MM.1S (cell line): ENCODE measurements at places on chromosomes 4 and X.

DNA sequence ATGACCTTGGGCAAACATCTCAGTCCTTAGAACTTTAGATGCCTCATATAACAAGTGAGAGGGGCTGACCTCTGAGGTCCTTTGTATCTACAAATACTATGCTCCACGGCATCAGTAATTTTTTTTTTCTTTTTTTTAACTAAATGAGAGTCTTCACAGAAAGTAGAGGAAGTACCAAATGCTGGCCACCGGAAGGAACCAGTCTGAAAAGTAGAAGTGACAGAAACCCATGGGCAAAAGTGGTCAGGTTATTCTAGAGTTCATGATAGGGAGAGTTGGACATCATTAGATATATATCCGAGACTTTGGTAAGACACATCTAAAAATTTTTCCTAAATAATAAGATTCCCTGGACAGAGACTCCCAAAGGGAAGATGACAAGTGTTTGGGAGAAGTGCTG lies 53.7 kb downstream of the COQ2 start:
- no peak for DNase-seq

DNA sequence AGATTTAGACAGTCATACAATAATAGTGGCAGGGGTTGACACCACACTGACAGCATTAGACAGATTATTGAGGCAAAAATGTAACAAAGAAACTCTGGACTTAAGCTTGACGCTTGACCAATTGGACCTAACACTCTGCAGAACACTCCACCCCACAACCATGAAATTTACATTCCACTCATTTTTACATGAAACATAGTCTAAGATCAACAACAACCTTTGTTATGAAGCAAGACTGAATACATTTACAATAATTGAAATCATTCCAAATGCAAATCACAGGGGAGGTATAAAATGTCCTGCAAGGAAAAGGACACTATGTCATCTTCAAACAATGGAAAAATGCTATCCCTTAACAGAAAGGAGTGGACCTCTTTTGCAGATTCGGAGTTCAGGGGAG lies 4.9 kb upstream of the UGT2B10 start:
- no peak for DNase-seq

GRCh38 chr4:95193391-95194224 lies 355.2 kb downstream of the UNC5C start:
- DNase-seq: no peak

- DNase-seq: no peak
Observed at GRCh38 chr4:42562016-42562415, 94.9 kb downstream of the ATP8A1 start.

GRCh38 chr4:158670975-158671664 lies 567 bp downstream of the C4orf46 start:
- peak; percentile 70 for DNase-seq

GRCh38 chrX:21837056-21837455 lies 2.4 kb upstream of the MBTPS2 start:
- DNase-seq: no peak

- DNase-seq: peak; percentile 11
Observed at GRCh38 chr4:83082777-83083176, 31.8 kb downstream of the PLAC8 start.

- no peak for DNase-seq
Observed at GRCh38 chr4:83248486-83248885, 36.1 kb downstream of the COQ2 start.

DNA sequence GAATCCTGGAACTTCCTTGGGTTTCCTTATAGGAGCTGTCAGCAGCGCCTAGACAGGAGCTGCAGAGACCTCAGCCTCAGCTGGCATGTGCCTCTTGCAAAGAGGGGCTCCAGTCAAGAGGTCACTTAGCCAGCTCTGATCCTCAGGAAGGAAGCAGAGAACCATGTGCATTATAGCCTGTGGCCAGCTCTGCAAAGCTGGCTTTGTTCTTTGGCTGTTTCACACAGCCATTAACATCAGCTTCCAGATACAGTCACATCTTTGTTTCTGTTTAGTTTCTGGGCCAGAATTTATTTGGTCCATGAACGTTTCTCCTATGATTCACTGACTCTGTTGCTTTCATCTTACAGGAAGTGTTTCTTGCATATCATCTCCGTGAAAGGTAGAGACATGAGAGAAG lies 92.4 kb downstream of the CC2D2A start:
- DNase-seq: no peak

- no peak for DNase-seq
Observed at GRCh38 chr4:176333076-176333475, 13.3 kb downstream of the SPCS3 start.

- peak; percentile 29 for DNase-seq
Observed at GRCh38 chrX:120604361-120604782, 471 bp downstream of the MCTS1 start.

DNA sequence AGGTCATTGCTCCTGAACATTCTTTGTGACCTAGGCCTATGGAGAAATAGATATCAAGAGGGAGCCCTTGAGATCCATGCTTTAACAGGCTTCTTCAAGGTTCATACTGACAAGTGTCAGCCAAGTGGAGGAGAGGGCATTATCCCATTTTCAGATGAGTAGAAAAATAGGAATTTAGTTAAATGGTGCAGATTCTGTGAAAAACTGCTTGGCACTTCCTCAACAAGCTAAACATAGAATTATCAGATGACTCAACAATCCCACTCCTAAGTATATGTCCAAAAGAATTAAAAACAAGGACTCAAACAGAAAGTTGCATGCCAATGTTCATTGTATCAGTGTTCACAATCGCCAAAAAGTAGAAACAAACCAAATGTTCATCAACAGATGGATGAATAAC lies 43.8 kb upstream of the KCNIP4 start:
- no peak for DNase-seq

GRCh38 chr4:10740891-10741620 lies 56.5 kb upstream of the CLNK start:
- no peak for DNase-seq

DNA sequence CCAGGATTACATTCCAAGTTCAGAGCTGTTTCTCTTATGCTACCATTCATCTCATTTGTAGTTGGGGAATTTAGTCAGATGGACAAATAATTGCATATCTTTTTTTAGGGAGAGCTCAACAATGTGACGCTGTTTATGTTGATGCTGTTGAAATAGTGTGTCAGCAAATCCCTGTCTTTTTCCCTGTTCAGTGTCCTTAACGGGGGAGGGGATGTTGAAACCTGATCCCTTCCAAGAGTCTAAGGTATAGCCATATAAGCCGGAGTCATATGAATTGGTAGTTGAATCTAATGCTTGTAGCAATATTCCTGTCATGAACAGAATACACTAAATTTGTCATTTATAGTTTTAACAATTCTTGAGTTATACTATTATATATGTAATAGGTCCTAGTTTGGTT lies 293.5 kb upstream of the FAT1 start:
- no peak for DNase-seq

GRCh38 chrX:67779099-67779498 lies 235.3 kb downstream of the AR start:
- no peak for DNase-seq

- DNase-seq: no peak
Observed at GRCh38 chrX:38880296-38880854, 79.1 kb downstream of the MID1IP1 start.

- DNase-seq: no peak
Observed at GRCh38 chrX:39757971-39758370, 339.8 kb downstream of the BCOR start.

- no peak for DNase-seq
Observed at GRCh38 chr4:185542626-185543315, 7.5 kb upstream of the PDLIM3 start.

DNA sequence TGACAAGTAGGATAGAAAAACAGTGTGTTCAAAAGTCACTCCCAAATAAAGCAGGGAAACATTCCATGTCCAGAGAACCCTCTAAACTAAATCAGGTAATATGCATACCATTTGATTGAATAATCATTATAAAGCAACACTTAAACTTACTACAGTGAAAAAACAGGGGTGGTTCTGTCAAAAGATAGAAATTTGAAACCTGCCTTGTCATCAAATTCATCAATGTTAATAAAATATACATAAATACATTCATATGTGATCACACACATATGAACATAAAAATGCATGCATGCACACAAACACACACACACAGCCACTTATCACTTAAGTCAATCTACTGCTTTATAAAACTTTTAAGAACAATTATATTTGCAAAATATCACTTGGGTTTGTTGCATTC lies 485.8 kb upstream of the TECRL start:
- DNase-seq: no peak

DNA sequence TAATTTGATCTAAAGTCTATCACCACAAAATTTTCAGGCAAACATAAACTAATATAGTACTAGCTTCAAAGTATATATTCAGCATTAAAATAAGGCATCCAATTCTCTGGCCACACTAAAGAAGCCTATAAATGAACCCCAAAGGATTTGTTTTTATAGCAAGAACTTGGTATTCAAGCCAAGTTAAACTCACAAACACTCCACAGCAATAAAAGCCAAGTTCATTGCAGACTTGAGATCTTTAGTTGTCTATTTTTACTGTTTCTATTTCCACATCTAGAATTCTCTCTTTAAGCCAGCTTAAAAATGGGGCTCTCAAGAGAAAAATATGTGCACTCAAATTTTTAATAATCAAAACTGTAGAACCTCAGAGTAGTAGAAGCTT lies 51.1 kb downstream of the WDFY3 start:
- no peak for DNase-seq

DNA sequence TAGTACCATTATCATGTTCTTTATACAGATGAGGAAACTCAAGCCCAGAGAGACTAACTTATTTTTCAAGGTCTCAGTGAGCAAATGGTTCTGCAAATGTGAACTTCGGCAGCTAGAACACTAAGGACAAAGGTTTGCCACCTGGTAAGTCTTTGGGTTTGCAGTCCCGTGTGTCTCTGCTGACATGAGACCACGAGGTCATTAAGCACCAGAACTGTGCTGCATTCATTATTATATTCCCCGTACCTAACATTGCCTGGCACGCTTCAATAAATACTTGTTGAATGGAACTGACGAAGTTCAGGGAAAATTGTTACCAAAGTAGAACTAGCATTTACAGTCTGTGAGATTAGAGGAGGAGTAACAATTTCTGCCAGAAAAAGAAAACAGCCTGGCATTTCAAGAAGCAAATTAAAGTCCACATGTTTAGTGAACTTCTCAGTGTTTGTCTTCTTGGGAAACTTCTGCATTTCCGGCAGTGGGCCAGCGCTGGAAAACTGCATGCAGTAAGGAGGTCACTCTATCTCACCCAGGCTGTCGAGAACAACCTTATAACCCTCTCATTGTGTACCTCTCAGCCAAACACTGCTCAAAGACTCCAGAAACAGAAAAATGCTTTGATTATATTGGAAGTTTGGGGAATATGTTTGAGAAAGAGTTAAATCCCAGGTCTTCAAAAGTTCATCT lies 67.4 kb upstream of the CPEB2 start:
- no peak for DNase-seq

GRCh38 chr4:19739101-19739651 lies 512.5 kb upstream of the SLIT2 start:
- DNase-seq: no peak

GRCh38 chr4:153107246-153107645 lies 97.0 kb upstream of the TRIM2 start:
- no peak for DNase-seq

- no peak for DNase-seq
Observed at GRCh38 chr4:5751666-5752375, 40.8 kb downstream of the EVC start.

DNA sequence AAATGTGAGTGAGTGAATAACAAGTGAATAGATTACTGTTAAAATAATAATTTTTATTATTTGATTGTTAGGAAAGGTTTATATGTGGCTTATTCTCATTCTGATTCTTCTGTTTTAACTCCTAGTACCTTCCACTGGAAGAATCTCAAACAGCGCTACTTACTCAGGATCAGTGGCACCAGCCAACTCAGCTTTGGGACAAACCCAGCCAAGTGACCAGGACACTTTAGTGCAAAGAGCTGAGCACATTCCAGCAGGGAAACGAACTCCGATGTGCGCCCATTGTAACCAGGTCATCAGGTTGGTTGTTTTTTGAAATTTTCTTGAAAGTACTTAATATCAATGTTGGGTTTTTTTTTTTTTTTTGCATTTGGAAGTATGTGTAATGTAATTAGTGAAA lies 117.6 kb upstream of the BMPR1B start:
- no peak for DNase-seq

- no peak for DNase-seq
Observed at GRCh38 chr4:176422001-176422400, 102.2 kb downstream of the SPCS3 start.

- DNase-seq: no peak
Observed at GRCh38 chr4:40164459-40164858, 32.4 kb upstream of the RHOH start.

DNA sequence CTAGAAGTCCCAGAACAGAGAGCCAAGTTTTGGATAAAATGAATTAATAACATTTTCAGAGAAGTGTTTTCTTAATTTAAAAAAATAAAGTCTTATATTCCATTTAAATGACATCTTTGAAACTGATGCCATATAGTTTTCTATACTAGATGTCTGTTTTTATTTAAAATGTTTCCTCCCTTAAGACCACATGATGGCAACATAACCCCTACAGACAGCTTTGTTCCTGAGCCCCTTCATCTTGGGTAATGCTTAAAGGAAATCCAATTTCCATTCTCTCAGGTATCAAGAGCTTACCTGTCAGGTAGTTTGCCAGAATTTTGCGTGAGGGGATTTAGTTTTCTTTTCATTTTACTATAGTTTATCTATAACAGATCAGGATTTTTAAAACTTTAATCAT lies 181.4 kb upstream of the UGT8 start:
- no peak for DNase-seq

DNA sequence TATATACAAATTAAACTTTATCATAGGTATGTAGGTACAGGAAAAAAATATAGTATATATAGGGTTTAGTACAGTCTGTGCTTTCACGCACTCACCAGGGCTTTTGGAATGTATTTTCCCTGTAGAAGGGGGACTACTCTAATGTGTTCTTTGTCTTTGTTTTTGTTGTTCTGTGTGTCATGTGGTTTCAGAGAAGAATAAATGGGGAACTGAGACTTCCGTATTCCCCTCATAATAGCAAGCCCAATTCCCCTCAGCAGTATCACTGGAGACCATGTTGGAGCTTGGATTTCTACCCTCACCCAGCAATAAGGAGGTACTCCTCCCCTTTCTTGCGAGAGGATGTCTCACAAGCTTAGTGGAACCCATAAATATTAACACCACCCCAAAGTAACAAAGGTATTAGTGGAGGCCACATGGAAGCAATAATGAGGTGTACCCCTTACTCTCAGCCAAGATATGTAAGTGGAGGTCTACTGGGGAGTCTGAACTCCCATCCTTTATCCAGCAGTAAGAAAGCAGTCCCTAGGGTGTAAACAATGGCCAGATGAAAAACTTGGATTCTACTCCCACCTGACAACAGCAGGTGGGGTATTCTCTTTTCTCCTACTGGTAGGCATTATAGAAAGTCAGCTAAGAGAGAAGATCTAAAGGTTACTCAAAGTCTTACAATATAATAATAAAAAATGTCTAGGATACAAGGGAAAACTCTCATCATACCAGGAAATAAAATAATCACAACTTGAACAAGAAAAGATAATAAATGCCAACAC lies 805.4 kb upstream of the GALNTL6 start:
- no peak for DNase-seq

DNA sequence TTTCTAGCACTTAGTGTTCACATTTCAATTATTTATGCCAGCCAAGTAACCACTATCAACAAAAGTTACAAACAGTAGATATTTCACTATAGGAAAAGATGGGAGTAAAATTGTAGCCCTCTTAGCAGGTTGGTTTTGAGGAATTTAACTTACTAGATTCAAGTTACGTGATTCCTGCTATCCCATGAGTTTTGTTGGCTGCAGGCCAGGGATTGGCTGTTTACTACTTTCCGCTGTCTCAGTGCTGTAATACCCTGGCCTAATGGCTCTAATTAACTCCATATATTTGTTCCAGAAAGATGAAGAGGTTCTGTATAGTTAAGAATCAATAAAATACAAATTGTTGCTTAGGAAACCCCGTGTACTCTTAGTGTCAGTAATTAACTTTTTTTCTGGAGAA lies 55.5 kb upstream of the MAGED1 start:
- no peak for DNase-seq
